Activated CD4-positive, alpha-beta memory T cell treated with anti-CD3 and anti-CD28 coated beads for 36 hours (primary cell): ENCODE measurements at places on chromosomes 6 and 20. TPM values are rescaled to one million over a fixed set of nuclear protein-coding genes. Genes with fewer than 3 reads are reported as not detected.

DNA sequence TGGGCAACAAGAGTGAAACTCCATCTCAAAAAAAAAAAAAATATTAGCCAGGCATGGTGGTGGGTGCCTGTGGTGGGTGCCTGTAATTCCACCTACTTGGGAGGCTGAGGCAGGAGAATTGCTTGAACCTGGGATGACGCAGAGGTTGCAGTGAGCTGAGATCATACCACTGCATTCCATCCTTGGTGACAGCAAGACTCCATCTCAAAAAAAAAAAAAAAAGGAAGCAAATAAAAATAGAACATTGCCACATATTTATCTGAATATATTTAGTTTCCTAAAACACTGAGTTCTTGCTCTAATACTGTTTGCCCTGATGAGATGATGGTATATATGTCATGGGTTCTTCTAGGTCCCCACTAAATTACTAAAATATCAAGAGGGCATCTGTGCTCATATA, 28.4 kb downstream of the CASP8AP2 start:
- H3K4me3 ChIP-seq: no peak overlapping the region
- no peak overlapping the region for H3K27ac ChIP-seq
- no peak for DNase-seq
- no peaks in the 10 kb centered on the region for H3K27me3 ChIP-seq

GRCh38 chr6:41182069-41183034, 18.6 kb downstream of the TREML2 start:
- H3K27me3 ChIP-seq: peaks cover 3% of the 10 kb centered on the region
- DNase-seq: peak; percentile 58
- H3K4me3 ChIP-seq: no peak overlapping the region
- no peak overlapping the region for H3K27ac ChIP-seq
- H3K36me3 ChIP-seq: no peaks in the 10 kb centered on the region

DNA sequence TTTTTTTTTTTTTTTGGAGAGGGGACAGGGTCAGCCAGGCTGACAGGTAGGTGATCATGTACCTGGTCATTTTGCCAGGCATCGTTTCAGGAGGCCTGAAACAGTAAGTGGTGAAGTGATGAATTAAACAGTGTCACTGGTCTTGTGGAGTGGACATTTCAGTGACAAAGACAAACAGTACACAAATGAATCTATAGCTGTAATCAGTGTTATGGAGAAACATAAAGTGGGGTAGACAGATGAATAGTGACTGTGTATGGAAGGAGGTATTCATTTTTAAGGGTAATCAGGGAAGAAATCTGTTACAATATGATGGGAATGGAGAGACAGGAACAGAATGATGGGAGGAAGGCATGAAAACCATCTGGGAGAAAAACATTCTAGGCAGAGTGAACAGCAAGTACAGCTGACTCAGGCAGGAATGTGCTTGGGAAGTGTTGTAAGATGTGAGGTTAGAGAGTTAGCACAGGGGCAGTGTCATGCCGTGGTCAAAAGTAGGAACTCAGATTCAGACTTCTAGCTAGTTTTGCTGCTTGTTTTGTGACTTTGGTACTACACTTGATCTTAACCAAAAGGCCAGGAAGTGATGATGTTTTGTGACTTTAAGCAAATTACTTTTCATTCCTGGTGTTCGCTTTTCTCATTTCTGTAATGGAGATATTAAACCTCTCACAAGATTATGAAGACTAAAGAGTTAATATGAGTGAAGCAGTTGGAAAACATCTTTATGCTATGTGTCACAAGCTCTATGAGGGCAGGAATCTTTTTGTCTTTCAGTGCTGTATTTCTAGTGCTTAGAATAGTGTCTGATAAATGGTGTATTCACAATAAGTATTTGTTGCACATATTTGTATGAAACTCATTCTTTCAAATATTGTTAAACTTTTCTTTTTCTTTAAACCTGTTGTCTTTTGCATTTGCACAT, 43.4 kb downstream of the QKI start:
- no peaks in the 10 kb centered on the region for H3K27me3 ChIP-seq
- H3K4me1 ChIP-seq: peaks cover 57% of the 10 kb centered on the region
- H3K27ac ChIP-seq: peak overlapping the region; percentile 63
- DNase-seq: peak; percentile 17

GRCh38 chr6:139883776-139884175, 509.3 kb upstream of the CITED2 start:
- H3K4me3 ChIP-seq: no peak overlapping the region
- peaks cover 5% of the 10 kb centered on the region for H3K27me3 ChIP-seq
- H3K36me3 ChIP-seq: no peaks in the 10 kb centered on the region
- no peaks in the 10 kb centered on the region for H3K4me1 ChIP-seq

DNA sequence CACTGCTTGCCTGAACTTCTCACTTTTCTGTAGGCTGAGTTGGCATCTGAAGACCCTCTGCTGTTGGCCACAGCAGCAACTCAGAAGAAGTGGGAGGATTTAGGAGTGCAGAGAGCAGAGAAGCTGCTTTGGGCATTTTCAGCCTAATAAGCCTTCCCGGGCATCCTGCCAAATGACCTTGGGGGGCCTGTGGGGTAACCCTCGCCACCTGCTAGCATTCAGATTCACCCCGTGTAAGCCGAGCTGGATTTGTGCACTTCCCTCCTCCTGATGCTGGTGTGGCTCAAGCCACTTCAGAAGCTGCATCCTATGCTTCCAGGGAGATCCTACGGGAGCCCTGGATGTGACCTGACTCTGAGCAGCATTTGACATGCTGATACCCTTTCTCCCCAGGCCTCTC, 114.8 kb downstream of the LRFN2 start:
- no peak for DNase-seq
- H3K4me3 ChIP-seq: no peak overlapping the region
- no peaks in the 10 kb centered on the region for H3K4me1 ChIP-seq
- no peaks in the 10 kb centered on the region for H3K27me3 ChIP-seq

The FAM83C gene
- total RNA-seq: not detected

The BTNL2 gene
- not detected for total RNA-seq

The MMS22L gene
- 38.5 TPM for total RNA-seq

GRCh38 chr6:133740218-133740617, 148.7 kb upstream of the TCF21 start:
- H3K27me3 ChIP-seq: peaks cover 2% of the 10 kb centered on the region
- H3K4me3 ChIP-seq: no peak overlapping the region
- no peaks in the 10 kb centered on the region for H3K4me1 ChIP-seq
- H3K36me3 ChIP-seq: no peaks in the 10 kb centered on the region

DNA sequence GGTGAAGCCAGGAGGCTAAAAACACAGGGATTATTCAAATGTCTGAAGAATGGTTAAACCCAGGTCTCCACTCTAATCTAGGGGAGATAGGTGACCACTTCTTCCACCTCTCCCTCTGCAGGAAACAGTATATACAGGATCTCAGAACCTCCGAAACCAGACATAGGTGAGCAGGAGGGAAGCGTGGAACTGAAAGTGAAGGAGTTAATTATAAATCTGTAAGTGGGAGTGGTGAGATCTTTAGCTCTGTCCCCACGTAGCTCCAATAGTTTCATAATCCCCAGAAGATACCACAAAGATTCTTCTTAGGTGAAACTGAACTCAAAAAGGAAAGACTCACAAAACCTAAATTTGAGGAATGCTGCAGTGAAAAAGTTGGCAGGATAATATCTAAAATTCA, 76.8 kb downstream of the THEMIS start:
- H3K4me1 ChIP-seq: peaks cover 48% of the 10 kb centered on the region
- H3K36me3 ChIP-seq: peaks cover 29% of the 10 kb centered on the region
- no peak overlapping the region for H3K27ac ChIP-seq
- H3K27me3 ChIP-seq: no peaks in the 10 kb centered on the region
- DNase-seq: no peak

GRCh38 chr20:44497761-44498160, 22.1 kb downstream of the TTPAL start:
- H3K36me3 ChIP-seq: peaks cover 46% of the 10 kb centered on the region
- peaks cover 39% of the 10 kb centered on the region for H3K4me1 ChIP-seq
- peak overlapping the region; percentile 39 for H3K27ac ChIP-seq

The ECT2L gene
- not detected for total RNA-seq

DNA sequence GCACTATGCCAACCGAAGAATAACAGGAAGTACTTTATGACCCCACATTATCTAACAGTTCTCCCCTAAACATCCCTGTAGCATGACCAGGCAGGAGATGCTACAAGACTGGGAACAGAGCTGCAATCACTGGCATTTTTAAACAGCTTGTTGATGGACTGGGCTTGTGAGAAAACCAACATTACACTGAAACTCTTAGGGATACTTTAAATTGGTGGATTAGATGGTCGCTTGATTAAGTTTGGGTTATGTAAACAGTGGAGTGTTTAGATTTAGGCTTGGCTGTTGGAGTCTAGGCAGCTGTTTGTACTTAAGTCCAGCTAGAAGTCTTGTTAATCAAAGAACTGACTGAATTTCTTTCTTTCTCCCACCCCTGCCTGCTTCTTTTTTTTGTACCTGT, 234.1 kb upstream of the BMP2 start:
- no peaks in the 10 kb centered on the region for H3K27me3 ChIP-seq
- no peak for DNase-seq
- no peaks in the 10 kb centered on the region for H3K4me1 ChIP-seq
- H3K27ac ChIP-seq: no peak overlapping the region

- H3K27me3 ChIP-seq: peaks cover 12% of the 10 kb centered on the region
- no peak overlapping the region for H3K4me3 ChIP-seq
- H3K36me3 ChIP-seq: no peaks in the 10 kb centered on the region
- H3K27ac ChIP-seq: no peak overlapping the region
- no peak for DNase-seq
Measured at GRCh38 chr6:7769702-7770101, 43.8 kb downstream of the BMP6 start.
